MV-4-11 (cell line): ENCODE measurements at places on chromosomes 1 and 21.

GRCh38 chr1:184891440-184891839 is 82.9 kb downstream of the NIBAN1 start:
- no peak for DNase-seq

DNA sequence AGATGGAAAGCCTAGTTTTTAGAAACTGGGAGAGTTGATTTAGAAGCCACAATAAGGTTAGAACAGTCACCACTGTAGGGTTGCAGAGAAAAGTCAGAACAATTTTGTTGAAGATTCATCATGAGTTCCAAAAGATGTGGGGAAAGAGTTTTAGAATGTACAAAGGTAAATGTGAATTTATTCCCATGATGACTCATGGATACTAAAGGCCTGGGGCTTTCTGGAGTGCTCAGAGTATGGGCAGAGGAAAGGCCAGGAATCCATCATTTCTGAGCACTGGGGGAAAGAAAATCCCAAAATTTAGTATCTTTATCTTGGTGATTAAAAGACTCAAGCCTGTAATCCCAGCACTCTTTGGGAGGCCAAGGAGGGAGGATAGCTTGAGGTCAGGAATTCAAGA is 17.8 kb downstream of the YBX1 start:
- no peak for DNase-seq

- DNase-seq, result no peak
Observed at GRCh38 chr21:27268290-27268689, 301.4 kb upstream of the ADAMTS5 start.

GRCh38 chr1:155133799-155134281 is 1.8 kb upstream of the SLC50A1 start:
- DNase-seq, result no peak

- no peak for DNase-seq
Observed at GRCh38 chr1:165284454-165284853, 72.1 kb downstream of the LMX1A start.

DNA sequence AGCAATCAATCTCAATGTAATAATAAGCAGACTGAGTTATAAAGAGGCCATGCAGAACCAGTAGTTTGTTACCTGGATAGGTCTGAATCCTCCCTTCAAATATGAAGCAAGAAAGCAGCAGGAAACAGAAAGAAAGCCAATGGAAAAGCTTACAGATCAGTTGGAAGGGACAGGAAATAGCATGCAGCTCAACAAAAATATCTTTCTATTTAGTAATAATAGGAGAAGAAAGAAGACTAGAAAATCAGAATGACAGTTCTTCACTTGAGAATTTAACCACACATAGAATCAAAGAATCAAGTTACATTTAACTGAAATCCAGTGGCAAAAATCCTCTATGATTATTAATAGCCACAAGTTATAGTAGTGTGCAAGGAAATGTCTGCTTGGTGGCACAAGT is 194.4 kb downstream of the EIF4G3 start:
- no peak for DNase-seq

GRCh38 chr21:34544032-34544496 is 32.1 kb upstream of the KCNE1 start:
- DNase-seq, result peak; percentile 18

- no peak for DNase-seq
Observed at GRCh38 chr1:54805466-54805865, 4.3 kb upstream of the TTC22 start.

GRCh38 chr21:34813266-34813894 is 144.6 kb downstream of the CLIC6 start:
- no peak for DNase-seq

GRCh38 chr1:246773213-246773641 is 49.0 kb downstream of the SCCPDH start:
- no peak for DNase-seq

- DNase-seq, result peak; percentile 74
Observed at GRCh38 chr1:11478571-11479374, at the start of gene DISP3. Gene DISP3, plus strand, starts transcription at chr1:11479155. Its CDS starts 21,838 bp downstream, at chr1:11500993.
